ENCODE measurements at places on chromosomes 1 and 21.

GRCh38 chr21:42525029-42525581, 11.5 kb downstream of the SLC37A1 start:
- no peak for DNase-seq

DNA sequence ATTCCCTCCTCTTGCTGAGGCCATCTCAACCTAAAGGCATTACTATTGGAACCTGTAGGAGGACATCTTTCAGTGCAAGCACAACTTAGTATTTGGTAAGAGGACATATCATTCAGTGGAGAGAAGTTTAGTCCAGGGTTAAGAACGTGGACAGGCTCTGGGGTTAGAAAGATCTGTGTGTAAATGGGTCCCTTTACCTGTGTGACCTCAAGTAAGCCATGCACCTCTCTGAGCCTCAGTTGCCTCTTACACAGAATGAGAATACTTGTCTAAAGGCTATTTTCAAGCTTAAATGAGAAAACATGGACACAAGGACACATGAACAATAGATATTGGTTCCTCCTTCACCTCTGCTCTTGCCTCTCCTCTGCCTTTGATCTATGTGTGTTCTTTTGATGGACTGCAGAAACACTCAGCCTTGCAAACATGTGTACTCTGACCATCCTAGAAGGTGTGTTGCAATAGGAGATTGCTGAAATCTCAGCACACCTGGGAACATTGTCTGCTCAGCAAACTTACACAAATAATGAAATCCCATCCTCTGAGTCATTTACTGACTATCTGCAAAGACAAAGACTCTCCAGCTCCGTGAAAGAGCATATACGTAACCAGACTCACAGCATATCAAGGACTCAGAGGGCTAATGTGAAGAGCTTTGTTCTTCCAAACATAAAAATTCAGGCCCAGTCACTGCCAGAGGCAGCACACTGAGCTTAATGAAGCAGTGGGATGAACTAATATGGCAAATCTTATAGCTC, 143.8 kb downstream of the DAB1 start:
- DNase-seq: no peak

- no peak for DNase-seq
Measured at GRCh38 chr1:1577367-1578011, 2.8 kb upstream of the SSU72 start.

DNA sequence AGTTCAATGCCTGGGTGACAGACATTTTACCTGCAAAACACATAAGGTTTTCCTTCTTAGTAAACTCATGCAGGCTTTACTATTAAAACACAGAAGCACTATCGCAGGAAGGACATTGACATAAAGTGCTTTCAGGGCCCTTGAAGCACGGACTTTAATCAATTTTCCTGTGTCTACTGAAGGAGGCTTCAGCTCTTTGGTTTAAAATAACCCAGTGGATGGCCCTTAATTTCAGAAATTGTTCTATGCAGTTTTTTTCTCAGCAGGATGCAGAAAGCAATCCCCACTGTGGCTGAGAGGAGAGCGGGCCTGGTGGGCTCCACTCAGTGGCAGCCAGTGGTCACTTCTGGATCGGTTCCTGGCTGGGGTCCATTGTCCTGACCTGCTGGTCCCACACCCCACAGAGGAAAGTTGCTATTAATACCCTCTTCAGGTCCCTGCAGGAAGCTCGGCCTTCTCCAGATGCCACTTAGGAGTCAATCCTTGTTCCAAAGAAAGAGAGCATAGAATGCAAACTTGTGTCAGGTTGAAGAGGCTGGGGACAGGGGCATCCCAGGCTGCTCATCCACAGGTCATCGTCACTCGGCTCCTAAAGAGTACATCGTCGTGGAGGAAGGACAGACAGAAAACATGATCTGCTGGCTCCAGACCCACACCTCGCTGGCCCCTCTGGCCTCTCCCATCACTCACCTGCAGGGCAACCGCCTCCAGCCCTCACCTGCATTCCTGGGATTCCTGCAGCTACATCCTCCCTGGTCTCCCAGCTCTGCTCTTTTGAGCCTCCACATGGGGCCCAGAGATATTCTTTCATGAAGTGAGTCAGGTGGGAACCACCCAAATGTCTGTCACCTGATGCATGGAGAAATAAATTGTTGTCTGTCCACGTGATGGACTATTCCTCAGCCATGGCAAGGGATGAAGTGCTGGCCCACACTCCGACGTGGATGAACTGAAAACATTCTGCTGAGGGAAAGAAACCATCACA, 153.1 kb downstream of the PSMG1 start:
- no peak for DNase-seq

DNA sequence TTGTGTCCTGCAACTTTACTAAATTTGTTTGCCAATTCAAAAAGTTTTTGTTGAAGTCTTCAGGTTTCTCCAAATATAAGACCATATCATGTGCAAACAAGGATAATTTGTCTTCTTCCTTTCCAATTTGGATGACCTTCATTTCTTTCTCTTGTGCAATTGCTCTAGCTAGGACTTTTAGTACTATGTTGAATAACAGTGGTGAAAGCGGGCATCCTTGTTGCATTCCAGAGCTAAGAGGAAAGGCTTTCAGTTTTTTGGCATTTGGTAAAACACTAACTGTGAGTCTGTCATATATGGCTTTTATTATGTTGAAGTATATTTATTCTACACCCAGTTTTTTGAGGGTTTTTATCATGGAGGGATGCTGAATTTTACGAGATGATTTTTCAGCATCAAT, 630.0 kb upstream of the ADGRL2 start:
- no peak for DNase-seq

- DNase-seq: no peak
Measured at GRCh38 chr1:184633785-184634184, 120.9 kb downstream of the EDEM3 start.

GRCh38 chr21:31484219-31484618, 140.2 kb upstream of the TIAM1 start:
- DNase-seq: no peak

DNA sequence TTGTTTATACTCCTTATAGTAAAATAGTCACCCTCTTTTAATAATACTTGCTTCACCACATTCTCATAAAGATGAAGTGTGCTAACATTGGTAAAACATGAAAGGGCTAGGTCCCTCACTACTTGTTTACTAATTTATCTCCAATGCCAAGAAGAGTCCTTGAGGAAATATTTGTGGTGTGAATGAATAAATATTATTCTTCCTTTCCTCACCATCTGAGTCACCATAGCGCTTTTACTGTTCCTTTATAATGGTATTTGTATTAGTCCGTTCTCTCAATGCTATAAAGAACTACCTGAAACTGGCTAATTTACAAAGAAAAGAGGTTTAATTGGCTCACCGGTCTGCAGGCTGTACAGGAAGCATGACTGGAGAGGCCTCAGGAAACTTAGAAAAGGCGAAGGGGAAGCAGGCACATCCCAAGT, 222.8 kb upstream of the ZRANB2 start:
- DNase-seq: no peak

- DNase-seq: no peak
Measured at GRCh38 chr1:59041646-59042277, 255.1 kb upstream of the FGGY start.

GRCh38 chr1:180530501-180530900, 28.1 kb upstream of the ACBD6 start:
- DNase-seq: no peak

DNA sequence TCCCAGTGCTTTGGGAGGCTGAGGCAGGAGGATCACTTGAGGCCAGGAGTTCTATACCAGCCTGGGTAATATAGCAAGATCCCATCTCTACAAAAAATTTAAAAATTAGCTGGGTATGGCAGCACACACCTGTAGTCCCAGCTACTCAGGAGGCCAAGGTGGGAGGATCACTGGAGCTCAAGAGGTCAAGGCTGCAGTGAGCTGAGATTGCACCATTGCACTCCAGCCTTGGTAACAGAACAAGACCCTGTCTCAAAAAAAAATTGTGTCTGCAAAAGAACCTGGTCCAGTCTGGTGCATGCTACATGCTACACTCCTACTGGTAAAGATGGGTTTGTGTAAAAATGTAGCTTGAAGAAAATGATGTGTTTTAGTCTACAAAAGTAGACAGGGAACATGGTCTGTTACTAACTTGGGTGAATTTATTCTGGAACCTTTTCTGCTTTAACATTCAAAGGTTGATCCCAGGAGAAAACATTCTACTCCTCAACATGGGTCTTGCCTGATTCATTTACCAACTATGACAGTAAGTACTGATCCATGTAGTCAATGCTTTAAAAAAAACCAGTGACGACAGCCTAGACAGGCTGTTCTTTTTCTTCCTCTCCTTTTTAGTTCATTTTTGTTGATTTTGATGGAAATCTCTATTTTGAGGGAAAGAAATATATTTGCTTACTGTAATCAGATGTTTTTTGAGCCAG, 32.7 kb upstream of the ENAH start:
- DNase-seq: no peak

- no peak for DNase-seq
Measured at GRCh38 chr1:77623066-77623465, 59.4 kb downstream of the ZZZ3 start.

DNA sequence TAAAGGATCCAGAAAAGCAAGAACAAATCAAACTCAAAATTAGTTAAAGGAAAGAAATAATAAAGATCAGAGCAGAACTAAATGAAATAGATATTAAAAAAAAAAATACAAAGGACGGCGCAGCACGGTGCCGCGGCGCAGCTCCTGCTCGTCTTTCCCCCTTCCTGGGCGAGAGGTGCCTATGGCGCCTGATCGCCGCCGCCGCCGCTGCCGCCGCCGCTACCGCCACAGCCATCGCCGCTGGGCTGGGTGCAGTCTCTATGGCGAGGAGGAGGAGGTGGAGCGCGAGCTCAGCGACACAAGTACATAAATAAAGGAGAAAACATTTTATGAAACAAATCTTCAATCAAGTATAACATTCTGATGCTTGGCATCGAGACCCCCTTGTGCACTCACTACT, 77.6 kb upstream of the VANGL1 start:
- DNase-seq: no peak

All from natural killer cell treated with Interleukin-12 subunit alpha and Interleukin-12 subunit beta and Interleukin-15 and Interleukin-18, amount 100 ng/mL, for 72 hours (primary cell).